Immature natural killer cell (primary cell): ENCODE measurements at places on chromosomes 13 and 19.

DNA sequence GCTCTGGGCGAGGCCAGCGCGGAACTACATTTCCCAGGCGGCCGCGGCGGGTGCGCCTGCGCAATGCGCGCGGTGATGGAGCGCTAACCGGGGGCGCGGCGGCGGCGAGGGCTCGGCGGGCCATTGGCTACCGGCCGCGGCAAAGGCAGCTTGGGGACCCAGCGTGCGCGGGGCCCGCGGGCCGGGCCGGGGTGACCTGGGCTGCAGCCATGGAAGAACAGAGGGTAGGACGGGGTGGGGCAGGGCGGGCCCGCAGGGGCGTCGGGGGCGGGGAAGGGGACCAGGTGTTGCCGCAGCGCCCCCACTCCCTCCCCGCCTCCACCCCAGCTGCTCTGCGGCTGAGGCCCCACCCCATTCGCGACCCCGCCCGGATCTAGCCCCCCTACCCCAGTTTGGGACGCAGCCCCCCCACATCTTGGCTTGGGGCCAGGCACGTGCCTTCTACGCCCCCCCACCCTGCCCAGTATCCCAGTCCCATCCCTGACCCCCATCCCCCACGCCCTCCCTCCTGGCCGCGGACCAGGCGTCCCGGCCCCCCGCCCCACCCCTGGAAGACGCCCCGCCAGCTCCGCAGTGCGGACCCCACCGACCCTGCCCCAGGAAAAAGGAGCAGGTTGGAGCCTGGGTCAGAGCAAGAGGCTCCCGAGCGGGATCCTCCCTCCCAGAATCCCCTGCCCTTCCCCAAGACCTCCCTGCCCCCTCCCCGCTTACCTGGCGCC is at the start of gene FSD1:
Gene FSD1, plus strand, starts transcription at position 61 of the 719 bp plus-strand sequence. Its CDS starts 149 bp downstream, at position 210.
- peak; percentile 70 for DNase-seq

- peak; percentile 72 for DNase-seq
Measured at GRCh38 chr19:3813473-3814392, 27.6 kb upstream of the MATK start.

DNA sequence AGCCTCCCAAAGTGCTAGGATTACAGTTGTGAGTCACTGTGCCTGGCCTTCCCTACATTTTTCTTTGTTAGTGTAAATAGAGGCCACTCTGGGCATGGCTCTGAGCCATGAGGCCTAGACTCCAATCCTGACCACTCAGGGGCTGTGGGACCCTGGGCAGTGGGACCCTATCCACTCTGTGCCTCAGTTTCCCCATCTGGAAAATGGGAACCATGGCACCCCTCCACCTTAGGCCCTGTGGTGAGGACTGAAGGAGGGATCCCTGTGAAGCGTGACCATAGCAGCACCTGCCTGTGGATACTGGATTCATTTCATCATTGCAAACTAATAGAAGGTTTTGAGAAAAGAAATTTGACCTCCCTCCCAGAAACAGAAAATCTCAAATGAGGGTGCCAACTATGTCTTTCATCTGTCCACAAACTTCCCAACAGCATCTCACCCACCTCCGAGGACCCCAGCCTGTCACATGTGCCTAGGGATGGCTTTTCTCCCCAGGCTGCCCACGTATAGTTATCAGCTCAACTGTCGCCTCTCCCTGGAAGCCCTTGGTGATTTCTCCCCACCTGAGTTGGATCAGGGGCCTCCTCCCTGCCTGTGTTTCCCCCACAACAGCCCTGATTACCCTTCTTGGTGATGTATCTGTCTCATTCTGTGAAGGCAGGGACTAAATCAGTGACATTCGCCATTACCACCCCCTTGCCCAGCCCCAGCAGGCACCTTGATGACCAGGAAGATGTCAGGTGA is 5.6 kb downstream of the ANGPTL8 start:
- DNase-seq = no peak

- no peak for DNase-seq
Measured at GRCh38 chr19:313169-313987, 22.2 kb upstream of the PLPP2 start.

DNA sequence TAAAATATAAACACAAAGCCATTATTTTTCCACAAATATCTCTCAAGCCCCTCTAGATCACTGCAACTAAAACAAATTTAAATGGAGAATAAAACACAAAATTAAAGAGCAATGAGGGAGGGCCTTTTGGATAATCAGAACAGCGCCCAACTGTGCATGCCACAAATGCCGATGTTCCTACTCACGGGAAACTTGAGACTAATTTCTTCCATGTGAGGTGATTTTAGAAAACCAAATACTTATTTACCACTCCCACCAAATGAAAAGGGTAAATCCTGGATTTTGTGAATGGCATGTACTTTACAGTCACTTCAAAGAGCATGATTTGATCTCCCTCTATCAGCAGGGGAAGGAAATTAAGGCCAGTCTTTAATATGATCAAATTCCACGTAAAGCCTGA is 74.8 kb downstream of the SLC7A1 start:
- DNase-seq = no peak

- DNase-seq = no peak
Measured at GRCh38 chr13:100694722-100695508, 20.3 kb upstream of the TMTC4 start.

DNA sequence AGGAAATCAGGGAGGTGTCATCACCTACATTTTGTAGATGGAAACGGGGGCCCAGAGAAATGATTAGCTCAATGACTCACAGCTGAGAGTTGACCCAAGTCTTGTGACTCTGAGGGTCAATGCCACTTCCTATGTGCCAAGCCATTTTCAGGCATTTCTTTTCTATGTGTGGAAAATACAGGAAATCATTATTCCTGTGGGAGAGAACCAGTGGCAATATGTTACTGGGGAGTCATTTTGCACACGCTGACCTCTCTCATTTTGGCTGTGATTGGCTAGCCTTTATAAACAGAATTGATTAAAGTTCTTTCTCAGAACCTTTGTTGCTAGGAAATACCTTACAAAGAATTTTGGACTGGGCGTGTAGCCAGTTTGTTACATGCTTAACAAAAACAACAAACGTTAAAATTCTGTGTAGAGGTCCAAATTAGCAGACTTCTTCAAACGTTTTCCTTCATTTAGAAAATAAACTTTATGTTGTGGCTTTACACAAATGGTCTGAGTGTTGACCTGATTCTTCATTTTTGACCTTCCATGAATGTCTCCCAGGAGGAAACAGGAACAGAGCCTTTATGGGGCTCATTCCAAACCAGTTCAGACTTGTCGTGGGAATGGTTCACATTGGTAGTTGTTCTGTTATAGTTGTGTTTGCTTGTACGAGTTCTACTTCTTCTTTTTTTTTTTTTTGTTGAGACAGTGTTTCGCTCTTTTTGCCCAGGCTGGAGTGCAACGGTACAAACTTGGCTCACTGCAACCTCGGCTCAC is 11.4 kb downstream of the PCCA start:
- DNase-seq = no peak

- DNase-seq = no peak
Measured at GRCh38 chr13:108176685-108177274, 38.6 kb downstream of the LIG4 start.
